ENCODE measurements at places on chromosomes 5 and 9. TPM values are rescaled to one million over a fixed set of nuclear protein-coding genes. Genes with fewer than 3 reads are reported as not detected.

DNA sequence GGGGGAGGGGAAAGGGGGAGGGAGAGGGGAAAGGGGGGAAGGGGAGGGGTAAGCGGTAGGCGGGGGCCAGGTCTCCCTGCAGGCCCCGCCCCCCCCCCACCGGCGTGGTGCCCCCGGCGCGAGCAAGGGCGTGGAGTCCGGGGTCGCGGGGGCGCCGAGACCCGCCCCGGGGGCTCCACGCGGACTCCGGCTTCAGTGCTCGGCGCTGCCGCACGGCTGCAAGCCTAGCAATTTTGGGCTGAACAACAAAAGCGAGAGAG, 10.8 kb downstream of the C9orf50 start:
- DNase-seq, result no peak

GRCh38 chr9:99826579-99826978, 4.9 kb downstream of the NR4A3 start:
- no peak for DNase-seq

OXCT1 gene
- 11.6 TPM for total RNA-seq

- no peak for DNase-seq
Observed at GRCh38 chr9:77911928-77912327, 119.7 kb downstream of the GNAQ start.

DNA sequence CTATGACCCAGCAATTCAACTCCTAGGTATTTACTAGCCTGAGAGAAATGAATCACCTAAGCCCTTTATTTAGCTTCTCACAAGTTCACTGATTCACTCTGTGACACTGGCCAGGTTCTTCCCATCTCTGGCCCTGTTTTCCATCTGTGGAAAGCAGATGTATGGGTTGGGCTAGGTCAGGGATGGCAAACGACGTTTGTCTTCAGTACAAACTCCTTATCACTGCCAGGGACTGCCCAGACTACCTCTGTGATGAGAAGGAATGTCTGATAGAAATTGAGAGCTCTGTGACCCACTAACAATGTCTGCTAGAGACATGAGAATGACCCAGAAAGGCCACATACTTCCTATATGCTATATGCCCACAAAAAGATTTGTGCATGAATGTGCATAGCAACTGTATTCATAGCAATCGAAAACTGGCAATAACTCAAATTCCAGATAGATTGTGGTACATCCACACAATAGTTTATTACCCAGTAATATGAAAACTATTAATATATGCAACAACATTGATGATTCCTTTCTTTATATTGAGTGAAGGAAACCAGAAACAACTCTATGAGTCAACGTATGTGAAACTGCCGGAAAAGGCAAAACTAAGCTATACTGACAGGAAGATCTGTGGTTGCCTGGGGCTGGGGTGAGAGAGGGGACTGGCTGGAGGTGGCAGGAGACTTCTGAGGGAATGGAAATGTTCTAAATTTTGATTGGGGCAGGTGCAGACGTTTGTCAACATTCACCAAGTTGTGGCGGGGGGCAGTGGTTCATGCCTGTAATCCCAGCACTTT, 32.0 kb upstream of the ADAM19 start:
- peak; percentile 36 for DNase-seq

GRCh38 chr9:72665421-72665820, 144.0 kb downstream of the TMC1 start:
- no peak for DNase-seq

DNA sequence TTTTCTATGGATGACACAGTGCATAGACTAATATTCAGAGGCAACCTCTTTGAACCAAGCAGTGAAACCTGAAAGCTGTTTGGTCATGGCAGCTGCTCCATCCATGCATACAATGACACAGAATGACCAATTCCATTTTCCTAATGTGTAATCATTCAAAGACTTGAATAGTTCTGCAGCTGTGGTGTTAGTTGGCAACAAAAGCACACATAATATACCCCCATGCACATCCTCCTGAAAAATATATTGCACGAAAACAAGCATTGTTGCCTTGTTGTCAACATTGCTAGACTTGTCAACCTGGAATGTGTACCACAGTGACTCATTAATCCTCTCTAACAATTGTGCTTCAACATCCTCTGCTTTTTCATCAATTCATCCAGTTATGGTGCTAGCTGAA, 71.0 kb upstream of the SEMA6A start:
- no peak for DNase-seq

GRCh38 chr5:43396762-43397304, 15.4 kb downstream of the CCL28 start:
- peak; percentile 75 for DNase-seq

PCDHGA11 gene
- 15.2 TPM for total RNA-seq

DNA sequence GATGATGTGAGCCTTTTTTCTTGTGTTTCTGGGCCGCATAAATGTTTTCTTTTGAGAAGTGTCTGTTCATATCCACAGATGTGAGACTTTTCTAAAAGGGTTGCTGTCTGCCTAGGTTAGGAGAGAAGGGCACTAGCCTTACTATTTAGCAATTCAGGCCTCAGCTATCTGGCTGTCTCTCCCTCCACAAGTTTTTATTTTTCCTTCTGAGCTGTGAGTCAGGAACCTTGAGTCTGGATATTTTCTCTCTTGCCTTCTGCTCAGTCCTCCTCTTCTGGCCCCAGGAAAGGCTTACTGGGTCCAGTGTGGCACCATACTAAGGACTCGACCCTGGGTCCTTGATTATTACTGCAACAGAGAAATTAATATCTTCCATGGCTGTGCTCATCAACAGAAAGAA, 187.6 kb downstream of the CSNK1G3 start:
- no peak for DNase-seq

TAF9 gene
- 1.8 TPM for total RNA-seq

- DNase-seq, result no peak
Observed at GRCh38 chr5:64765804-64766504, 2.5 kb downstream of the SREK1IP1 start.

C5orf52 gene
- not detected for total RNA-seq

DNA sequence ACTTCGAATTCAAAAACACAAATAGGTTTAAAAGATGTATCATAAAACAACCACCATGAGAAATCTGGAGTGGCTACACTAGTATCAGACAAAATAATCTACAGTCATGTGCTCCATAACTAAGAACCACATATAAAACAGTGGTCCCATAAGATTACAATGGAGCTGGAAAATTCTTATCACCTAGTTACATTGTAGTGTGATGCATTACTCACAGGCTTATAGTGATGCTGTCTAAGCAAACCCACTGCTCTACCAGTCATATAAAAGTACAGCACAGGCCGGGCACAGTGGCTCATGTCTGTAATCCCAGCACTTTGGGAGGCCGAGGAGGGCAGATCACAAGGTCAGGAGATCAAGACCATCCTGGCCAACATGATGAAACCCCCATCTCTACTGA, 160.1 kb downstream of the ROR2 start:
- no peak for DNase-seq

DNA sequence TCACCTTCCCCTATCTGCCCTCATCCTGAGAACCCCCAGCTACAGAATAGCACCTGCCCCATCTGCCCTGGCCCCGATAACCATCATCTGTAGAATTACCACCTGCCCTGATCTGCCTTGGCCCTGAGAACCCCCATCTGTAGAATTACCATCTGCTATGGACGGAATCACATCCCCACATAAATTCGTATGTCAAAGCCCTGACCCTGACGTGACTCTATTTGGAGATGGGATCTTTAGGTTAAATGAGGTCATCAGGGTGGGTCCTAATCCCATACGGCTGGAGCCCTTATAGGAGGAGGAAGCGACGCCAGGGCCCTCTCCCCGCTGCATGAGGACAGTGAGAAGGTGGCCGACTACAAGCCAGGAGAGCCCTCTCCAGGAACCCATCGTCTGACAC, 32.6 kb downstream of the SARDH start:
- DNase-seq, result no peak
